ENCODE measurements at places on chromosomes 3 and 15. TPM values are rescaled to one million over a fixed set of nuclear protein-coding genes. Genes with fewer than 3 reads are reported as not detected.

The ZNF620 gene
- 15.1 TPM for total RNA-seq

The FOXB1 gene
- total RNA-seq, result not detected

The ZNF80 gene
- total RNA-seq, result not detected

The TMEM207 gene
- not detected for total RNA-seq

The GRIP2 gene
- total RNA-seq, result 1.0 TPM

The LDHAL6B gene
- not detected for total RNA-seq

The CCDC9B gene
- 26.9 TPM for total RNA-seq

DNA sequence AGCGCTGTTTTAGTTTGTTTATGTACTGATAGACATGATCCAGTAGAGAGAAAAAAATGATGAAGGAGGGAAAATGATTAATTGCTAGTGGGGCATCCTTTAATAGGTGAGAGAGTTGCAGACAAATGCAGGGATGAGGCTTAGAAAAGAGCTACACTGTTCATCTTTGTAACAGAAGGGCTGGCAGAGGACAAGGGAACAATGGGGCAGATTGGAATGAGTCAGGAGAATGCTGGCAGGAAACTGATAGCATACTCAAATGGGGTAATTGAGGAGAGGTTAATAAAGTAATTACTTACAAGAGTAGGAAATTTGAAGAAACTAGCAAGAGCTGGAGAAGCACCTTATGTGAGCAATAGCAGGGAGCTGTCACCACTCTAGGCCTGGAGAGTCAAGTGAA is 170.9 kb downstream of the OXSM start:
- no peaks in the 10 kb centered on the region for H3K4me1 ChIP-seq
- no peaks in the 10 kb centered on the region for H3K36me3 ChIP-seq
- DNase-seq, result no peak

DNA sequence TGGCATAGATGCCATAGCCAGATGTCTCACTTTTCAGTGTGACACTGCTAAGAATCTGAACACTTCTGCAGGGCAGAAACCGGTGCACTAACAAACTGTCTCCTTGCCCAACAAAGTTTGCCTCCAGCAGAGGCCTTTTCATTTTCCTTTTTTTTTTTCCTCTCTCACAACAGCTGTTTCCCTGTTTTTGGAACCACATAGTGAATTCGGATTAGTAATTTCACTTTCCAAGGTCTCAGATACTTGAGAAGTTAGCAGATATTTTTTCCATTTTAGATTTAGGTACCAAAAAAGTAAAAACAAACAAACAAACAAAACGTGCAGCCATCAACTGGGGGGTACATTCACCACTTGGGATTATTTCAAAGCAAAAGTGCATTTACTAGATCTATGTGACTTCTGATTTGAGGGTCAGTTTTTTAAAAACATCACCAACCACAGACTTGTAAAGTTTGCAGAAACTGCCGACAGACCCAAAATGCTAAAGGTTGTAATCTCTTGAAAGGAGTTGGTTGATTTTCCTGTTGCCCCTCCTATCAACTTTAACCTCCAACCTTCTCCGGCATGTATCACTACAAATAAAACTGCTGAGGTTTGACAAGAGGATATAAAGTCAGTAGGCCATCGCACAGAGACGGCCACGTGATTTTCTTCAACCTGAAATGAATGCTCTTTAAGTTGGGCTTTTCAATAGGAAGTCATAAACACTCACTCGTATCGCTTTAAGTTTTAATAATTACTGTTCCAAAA is 169.1 kb downstream of the CDIN1 start:
- no peak overlapping the region for H3K4me3 ChIP-seq
- H3K27me3 ChIP-seq, result no peaks in the 10 kb centered on the region
- peak overlapping the region; percentile 66 for H3K27ac ChIP-seq

DNA sequence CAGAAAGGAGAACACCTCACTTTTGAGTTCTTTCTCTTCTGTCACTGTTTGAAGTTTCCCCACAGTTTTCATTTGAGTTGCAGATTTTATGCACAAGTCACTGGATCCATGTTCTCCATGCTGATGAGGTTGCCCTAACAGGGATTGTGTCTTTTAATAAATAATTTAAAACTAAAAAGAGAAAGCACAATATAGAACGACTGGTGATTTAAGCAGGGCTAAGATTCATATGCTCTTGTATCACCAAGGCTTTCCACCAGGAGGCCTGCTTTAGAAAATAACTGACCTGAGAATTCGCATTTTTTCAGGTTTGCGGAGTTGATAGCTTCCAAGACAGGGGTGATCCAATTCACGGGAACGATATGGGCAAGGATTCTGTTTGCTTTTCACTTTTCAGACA is 252.0 kb upstream of the VEPH1 start:
- H3K36me3 ChIP-seq, result no peaks in the 10 kb centered on the region
- H3K4me1 ChIP-seq, result peaks cover 21% of the 10 kb centered on the region
- no peak for DNase-seq
- peaks cover 17% of the 10 kb centered on the region for H3K27me3 ChIP-seq

GRCh38 chr3:158835631-158836030 is 33.8 kb downstream of the MFSD1 start:
- H3K4me3 ChIP-seq, result no peak overlapping the region
- peaks cover 26% of the 10 kb centered on the region for H3K27me3 ChIP-seq
- peaks cover 8% of the 10 kb centered on the region for H3K36me3 ChIP-seq
- no peak for DNase-seq
- no peaks in the 10 kb centered on the region for H3K4me1 ChIP-seq
- no peak overlapping the region for H3K27ac ChIP-seq

DNA sequence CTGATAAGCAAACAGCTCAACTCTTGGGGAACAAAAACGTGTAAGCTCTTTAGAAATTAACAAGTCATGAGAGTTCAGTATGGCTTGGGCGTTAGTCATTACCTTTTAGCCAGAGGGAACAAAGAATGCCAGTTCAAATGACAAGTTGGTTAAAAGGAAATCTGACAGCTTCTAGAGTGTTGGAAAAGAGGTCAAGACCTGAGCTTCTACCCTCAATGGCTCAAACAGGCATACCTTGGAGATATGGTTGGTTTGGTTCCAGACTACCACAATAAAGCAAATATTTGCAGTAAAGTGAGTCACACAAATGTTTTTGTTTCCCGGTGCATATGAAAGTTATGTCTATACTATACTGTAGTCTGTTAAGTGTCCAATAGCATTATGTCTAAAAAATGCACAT is 136.1 kb downstream of the CACNA1D start:
- peaks cover 25% of the 10 kb centered on the region for H3K4me1 ChIP-seq
- no peak overlapping the region for H3K27ac ChIP-seq
- no peak for DNase-seq
- no peak overlapping the region for H3K4me3 ChIP-seq
- no peaks in the 10 kb centered on the region for H3K36me3 ChIP-seq

DNA sequence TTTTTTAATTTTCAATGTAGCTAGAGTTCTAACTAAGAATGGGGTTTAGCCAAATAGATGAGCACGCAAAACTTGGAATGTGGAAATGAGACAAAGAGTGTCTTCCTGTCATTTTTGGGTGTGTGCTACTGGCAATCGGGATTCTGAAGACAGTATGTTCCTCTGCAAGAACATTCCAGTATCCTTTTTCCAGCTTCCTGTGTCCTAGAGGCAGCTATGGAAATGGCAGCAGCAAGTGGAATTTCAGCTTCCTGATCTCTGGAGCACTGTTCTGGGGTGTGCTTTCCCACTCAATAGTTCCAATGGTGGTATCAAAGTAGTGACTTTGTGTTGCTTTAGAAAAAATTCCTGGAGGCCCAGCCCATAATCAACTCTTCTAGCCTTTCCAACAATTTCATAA is 642.9 kb upstream of the KCNMB2 start:
- H3K27me3 ChIP-seq, result no peaks in the 10 kb centered on the region
- no peak overlapping the region for H3K4me3 ChIP-seq
- DNase-seq, result no peak
- H3K4me1 ChIP-seq, result peaks cover 14% of the 10 kb centered on the region
- H3K36me3 ChIP-seq, result peaks cover 5% of the 10 kb centered on the region

DNA sequence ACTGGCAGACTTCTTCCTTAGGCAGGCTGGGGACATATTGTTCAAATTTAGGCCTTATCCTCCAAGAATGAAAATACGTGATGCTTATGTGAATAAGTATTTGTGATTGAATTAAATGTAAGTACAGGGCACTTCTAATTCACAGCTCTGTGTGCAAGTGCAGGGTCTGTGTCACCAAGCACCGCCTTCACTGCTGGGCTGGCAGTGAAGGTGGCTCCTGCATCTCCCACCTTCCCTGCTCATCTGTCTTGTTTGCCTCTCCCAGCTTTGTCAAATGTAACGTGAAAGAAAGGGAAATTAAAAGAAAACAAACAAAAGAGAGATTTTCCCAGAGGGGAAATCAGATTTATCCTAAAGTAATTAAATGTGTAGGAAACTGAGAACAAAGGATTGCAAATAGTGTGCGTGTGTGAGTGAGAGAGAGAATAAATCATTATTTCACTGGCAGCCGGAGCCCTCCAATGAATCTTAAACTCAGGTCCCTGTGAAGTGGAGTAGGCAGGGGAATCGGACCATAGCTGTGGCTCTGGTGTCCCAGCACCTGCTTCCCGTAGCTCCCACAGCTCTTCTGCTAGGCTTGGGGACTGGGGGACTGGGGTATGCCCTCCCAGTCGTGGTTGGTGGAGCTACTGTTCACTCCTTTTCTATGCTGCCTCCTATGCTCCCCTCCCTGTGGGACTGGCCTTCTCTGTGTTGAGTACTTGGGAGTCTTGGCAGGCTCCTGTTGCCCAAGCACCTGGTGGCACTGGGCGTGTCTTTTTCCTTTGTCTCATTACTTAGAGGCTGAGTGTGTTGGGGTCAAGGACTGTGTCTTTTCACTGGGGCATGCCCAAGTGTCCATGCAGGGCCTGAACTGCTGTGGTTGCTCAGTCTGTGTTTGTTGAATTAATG is 222.2 kb downstream of the EPHB1 start:
- H3K27ac ChIP-seq, result no peak overlapping the region
- H3K36me3 ChIP-seq, result no peaks in the 10 kb centered on the region
- no peak for DNase-seq
- H3K27me3 ChIP-seq, result peaks cover 8% of the 10 kb centered on the region
- no peaks in the 10 kb centered on the region for H3K4me1 ChIP-seq

Measured in mesothelial cell of epicardium (in vitro differentiated cells).